ENCODE measurements at places on chromosomes 12 and 14. TPM values are rescaled to one million over a fixed set of nuclear protein-coding genes. Genes with fewer than 3 reads are reported as not detected.

Gene KRT3
- total RNA-seq = not detected

Gene TAS2R20
- 0.60 TPM for total RNA-seq

Gene BATF
- total RNA-seq = 179 TPM

GRCh38 chr12:131217024-131217586, 263.4 kb downstream of the ADGRD1 start:
- peak; percentile 17 for DNase-seq
- no peaks in the 10 kb centered on the region for H3K36me3 ChIP-seq
- H3K27me3 ChIP-seq = peaks cover 7% of the 10 kb centered on the region
- no peak overlapping the region for H3K4me3 ChIP-seq
- peaks cover 5% of the 10 kb centered on the region for H3K4me1 ChIP-seq
- H3K27ac ChIP-seq = no peak overlapping the region

GRCh38 chr12:77998236-77998786, 167.6 kb downstream of the NAV3 start:
- H3K36me3 ChIP-seq = no peaks in the 10 kb centered on the region
- H3K4me1 ChIP-seq = no peaks in the 10 kb centered on the region
- no peak for DNase-seq
- H3K4me3 ChIP-seq = no peak overlapping the region

- peak overlapping the region; percentile 69 for H3K27ac ChIP-seq
- peaks cover 38% of the 10 kb centered on the region for H3K4me1 ChIP-seq
- DNase-seq = no peak
- H3K36me3 ChIP-seq = peaks cover 57% of the 10 kb centered on the region
Measured at GRCh38 chr12:47868041-47868440, 36.8 kb downstream of the VDR start.

DNA sequence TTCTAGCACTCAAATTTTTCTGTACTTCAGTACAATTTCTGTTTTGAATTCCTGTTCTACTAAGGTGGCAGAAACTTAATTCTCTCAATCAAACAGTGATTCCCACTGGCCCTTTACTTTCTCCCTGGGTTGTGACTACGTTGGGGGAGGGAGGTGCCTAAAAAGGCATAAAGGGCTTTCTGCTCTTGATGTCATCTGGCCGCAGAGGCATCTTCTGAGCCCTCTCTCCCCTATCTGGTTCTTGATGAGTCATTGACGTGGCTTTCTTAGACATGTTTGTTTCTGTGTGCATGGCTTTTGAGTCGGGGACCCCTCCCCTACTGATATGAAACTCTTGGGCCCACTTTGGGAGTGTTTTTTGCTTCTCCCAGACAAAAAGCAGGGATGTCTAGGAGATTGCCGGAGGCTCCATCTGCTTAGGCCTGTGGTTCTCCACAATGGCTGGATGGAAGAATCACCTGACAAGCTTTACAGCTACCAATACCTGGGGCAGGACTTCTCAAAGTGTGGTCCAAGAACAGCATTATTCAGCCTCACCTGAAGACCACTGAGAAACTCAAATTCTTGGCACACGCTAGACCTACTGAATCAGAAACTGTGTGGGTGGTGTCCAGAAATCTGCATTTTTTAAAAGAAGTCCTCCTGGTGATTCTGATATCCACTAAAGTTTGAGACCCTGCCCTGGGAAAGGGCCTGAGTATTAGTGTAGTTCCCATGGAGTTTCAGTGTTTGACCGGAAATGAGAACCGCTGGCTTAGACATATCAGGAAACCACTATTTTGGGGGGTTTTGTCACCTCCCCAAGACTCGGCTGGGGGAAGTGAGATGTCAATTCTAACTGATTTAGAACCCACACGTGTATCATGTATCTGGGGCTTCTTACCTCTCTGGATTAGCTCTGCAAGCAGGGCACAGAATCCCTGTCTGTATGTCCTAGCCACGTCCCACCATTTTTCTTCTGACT, 395.7 kb upstream of the PDE3A start:
- no peak for DNase-seq
- no peaks in the 10 kb centered on the region for H3K36me3 ChIP-seq
- H3K4me1 ChIP-seq = no peaks in the 10 kb centered on the region
- no peaks in the 10 kb centered on the region for H3K27me3 ChIP-seq
- H3K4me3 ChIP-seq = no peak overlapping the region

DNA sequence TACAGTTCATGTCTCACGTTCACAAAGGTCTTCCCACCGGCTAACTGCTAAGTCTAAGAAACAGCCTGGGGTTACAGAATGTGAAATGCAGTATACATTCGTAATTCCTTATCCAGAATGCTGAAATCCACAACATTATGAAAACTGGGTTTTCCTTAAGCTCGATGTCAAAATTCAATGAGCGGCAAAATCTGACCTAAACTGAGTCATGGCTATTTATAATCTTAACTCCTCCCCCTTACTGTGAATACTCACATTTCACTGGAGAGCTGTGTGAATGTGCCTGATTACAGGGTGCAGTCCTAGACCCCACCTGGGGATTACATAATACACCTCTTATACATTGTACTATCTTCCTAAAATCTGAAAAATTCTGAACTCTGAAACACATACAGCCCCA, 35.3 kb downstream of the STX2 start:
- H3K4me1 ChIP-seq = no peaks in the 10 kb centered on the region
- H3K4me3 ChIP-seq = no peak overlapping the region
- no peaks in the 10 kb centered on the region for H3K27me3 ChIP-seq

DNA sequence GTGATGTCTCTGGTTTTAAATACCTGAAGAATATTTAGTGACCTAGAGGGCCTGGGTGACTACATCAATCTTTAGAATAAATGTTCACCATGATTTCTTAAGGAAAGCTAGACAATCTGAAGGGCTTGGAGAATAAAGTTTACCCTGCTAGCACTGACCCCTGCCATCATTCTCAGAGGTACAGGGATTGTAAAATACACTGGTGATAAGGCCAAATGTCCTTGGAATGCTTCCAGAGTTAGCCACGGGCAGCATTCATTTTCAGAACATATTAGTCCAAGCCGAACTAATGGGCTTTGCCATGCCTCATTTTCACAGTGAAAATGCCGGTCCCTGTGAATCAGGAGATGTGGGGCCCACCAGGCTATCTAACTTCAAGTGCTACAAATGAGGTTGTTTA, 1381.7 kb upstream of the SEL1L start:
- no peak for DNase-seq
- no peak overlapping the region for H3K27ac ChIP-seq
- no peaks in the 10 kb centered on the region for H3K36me3 ChIP-seq
- H3K27me3 ChIP-seq = no peaks in the 10 kb centered on the region

DNA sequence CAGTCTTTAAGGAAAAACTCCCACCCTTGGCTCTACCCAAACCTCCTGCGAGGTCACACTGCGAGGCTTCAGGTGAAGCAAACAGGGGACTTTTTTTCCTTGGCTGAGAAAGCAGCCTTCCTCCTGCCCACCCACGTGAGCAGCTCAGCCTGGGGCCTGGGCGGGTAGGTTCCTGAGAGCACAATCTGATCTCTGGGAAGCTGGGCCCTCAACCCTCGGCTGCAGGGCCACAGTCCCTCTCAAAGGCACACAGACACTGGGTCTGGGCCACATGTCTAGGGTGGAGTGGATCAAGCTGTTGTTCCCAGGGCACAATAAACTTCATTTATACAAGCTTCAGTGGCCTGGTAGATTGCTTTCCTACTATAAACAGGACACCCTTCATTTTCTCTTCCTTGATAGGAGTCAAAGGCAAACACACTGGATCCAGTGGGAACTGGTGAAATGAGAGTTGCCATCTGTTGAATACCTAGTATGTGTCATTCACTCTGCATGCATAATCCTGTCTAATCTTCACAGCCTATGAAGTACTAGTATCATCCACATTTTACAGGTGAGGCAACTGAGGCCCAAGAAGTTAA, 41.3 kb upstream of the PNMA1 start:
- peaks cover 78% of the 10 kb centered on the region for H3K4me1 ChIP-seq
- H3K4me3 ChIP-seq = peak overlapping the region; percentile 91
- H3K27ac ChIP-seq = peak overlapping the region; percentile 95
- DNase-seq = peak; percentile 45
- no peaks in the 10 kb centered on the region for H3K27me3 ChIP-seq

DNA sequence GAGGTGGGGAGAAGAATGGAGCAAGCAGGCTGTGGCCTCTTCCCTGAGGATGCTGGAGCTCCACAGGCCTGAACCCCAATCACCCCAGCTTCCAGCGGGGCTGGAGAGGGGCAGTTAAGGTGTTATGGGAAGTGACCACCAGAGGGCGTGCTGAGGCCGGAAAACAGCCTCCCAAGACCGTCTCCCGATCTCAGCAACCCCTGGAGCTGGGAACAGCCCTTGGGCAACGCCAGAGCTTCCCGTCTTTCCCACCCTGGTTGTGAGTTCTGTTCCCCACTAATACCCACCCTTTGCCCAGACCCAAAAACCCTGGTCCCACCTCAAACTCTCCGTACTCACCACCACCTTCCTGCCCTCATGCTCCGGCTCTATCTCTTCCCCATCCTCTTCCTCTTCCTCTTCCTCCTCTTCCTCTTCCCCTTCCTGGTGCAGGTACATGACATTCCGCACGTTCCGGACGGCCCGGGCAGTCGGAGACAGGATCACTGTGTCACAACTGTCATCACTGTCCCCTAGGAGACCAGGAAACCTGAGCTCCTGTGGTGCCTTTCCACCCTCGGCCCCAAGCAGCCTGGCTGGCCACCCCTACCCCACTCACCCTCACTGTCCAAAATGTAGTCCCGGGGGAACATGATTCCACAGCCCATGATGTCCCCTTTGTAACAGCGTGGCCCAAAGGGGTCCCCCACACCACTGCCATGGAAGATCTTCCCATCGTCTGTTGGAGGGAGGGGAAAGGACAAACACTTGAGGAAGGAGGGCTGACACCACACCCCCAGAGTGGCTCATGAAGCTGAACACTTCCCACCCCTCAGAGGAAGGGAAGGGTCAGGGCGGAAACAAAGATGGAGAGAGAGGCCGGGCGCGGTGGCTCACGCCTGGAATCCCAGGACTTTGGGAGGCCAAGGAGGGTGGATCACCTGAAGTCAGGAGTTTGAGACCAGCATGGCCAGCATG, 12.9 kb downstream of the SPRYD3 start:
- peaks cover 8% of the 10 kb centered on the region for H3K4me1 ChIP-seq
- peaks cover 6% of the 10 kb centered on the region for H3K36me3 ChIP-seq
- no peak overlapping the region for H3K27ac ChIP-seq
- peak; percentile 78 for DNase-seq
- H3K27me3 ChIP-seq = no peaks in the 10 kb centered on the region
- no peak overlapping the region for H3K4me3 ChIP-seq

DNA sequence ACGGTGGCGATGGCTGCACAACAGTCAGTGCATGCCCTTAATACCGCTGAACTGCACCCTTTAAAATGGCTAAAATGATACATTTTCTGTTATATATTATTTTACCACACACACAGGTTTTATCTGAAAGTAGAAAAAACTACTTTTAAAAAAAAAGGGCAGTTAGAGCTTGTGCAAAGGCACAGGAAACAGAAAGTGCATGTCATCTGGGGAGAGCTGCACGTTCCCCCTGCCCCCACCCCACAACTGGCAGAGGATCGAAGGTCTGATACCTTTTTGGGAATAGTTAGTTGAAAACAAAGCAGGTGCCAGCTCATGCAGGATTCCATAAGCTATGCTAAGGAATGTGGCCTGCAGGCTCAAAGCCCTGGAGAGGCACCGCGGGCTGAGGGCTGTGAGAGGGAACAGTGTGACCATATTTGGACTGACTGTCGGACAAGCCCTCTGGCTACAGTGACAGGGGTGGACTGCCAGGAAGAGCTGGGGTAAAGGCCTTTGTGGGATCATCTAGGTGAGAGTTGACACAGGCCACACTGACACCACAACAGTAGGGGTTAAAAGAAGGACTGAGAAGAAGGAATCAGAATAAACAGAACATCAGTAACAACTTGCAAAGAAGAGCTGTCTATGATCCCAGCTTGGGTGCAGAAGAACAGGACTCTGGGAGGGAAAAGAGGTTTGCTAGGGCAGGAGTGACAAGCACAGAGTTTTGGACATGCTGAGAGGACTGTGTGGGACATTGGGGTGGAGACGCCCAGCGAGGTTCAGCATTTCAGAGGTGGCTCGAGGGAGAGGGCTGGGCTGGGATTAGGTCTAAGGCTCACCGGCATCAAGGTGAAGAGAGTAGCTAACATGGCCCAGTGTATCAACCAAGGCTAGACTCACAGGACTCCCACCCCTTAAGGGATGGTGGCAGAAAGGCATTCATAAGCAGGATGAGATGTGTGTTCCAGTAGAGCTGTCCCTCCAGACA, 54.6 kb downstream of the ACTN1 start:
- H3K27me3 ChIP-seq = no peaks in the 10 kb centered on the region
- H3K27ac ChIP-seq = peak overlapping the region; percentile 82
- DNase-seq = peak; percentile 48
- H3K4me3 ChIP-seq = no peak overlapping the region

DNA sequence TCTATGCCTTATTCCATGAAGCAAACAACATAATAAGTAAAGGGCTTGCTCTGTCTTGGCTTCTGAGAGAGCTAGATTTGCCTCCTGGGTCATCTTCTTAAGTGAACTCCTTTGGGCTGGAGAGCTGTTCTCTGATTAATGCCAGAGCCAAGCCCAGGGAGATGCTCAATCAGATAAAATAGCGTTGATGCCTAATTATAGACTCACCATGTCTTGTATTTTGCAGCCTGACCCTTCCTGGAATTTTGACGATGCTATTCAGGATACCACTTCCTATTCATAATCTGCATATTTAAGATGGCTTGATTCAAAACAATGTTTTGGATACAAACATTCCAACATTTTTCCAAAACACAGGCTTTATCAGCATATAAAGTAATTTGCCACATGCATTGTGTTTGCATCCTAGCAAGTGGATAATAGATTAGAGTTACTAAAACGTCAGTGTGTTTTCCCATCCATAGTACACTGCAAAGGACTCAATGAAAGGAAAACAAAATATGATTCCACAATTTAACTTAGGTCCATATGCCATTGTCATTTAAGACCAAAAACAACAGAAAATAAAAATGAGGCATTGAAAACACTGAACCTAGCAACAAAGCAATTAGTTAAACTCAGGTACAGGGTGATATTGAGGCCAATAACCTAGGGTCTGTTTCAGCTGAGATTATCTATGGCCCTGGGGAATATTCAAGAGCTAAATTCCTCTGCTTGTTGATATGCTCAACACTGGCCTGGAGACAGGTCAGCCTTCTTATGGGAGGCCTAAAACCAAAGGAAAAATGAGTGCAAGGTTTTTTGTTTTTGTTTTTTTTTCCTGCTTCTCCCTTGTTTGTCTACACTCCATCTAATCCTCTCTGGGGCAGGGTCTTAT, 184.2 kb upstream of the FOXN3 start:
- peaks cover 46% of the 10 kb centered on the region for H3K4me1 ChIP-seq
- no peaks in the 10 kb centered on the region for H3K27me3 ChIP-seq
- no peak for DNase-seq
- H3K4me3 ChIP-seq = no peak overlapping the region
- no peak overlapping the region for H3K27ac ChIP-seq

- H3K27me3 ChIP-seq = no peaks in the 10 kb centered on the region
- H3K4me1 ChIP-seq = no peaks in the 10 kb centered on the region
- DNase-seq = no peak
- H3K36me3 ChIP-seq = peaks cover 1% of the 10 kb centered on the region
- no peak overlapping the region for H3K27ac ChIP-seq
Measured at GRCh38 chr12:104399740-104400612, 56.8 kb upstream of the CHST11 start.

DNA sequence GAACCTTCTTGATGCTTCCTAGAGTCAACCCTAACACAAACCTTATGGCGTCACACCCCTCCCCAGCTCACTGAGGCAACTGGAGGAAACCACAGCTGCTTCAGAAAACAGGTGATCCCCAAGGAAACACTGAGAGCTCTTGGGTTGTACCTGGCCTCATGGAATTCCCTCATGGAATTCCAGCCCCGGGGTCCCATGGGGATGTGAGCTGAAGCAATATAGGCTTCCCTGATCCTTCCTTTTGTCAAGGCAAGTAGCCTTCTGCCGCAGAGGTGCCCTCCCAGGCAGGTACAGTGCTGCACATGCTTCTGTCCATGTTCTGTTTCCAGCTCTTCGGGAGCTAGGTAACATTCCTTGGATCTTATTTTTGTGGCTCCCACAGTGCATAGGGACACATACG, 47.3 kb downstream of the TSPAN11 start:
- H3K36me3 ChIP-seq = no peaks in the 10 kb centered on the region
- DNase-seq = no peak
- no peaks in the 10 kb centered on the region for H3K4me1 ChIP-seq
- H3K27me3 ChIP-seq = peaks cover 14% of the 10 kb centered on the region
- no peak overlapping the region for H3K27ac ChIP-seq

Measured in activated naive CD4-positive, alpha-beta T cell treated with anti-CD3 and anti-CD28 coated beads for 36 hours (primary cell).